ENCODE measurements at places on chromosomes 12 and 14. TPM values are rescaled to one million over a fixed set of nuclear protein-coding genes. Genes with fewer than 3 reads are reported as not detected.

The CLMN gene
- 7.2 TPM for total RNA-seq

The SERPINA5 gene
- total RNA-seq: not detected

The MTHFD1 gene
- 33.0 TPM for total RNA-seq

The ACACB gene
- 1.3 TPM for total RNA-seq

The CLEC1B gene
- not detected for total RNA-seq

The PDE3A gene
- total RNA-seq: not detected

The KERA gene
- total RNA-seq: not detected

The CELA1 gene
- not detected for total RNA-seq

The TMTC2 gene
- total RNA-seq: 8.5 TPM

The EXOC3L4 gene
- 0.48 TPM for total RNA-seq

The GPRC5A gene
- 6.6 TPM for total RNA-seq

The POTEG gene
- not detected for total RNA-seq
